ENCODE measurements at places on chromosomes 11 and 22. TPM values are rescaled to one million over a fixed set of nuclear protein-coding genes. Genes with fewer than 3 reads are reported as not detected.

The CHST1 gene
- 4.6 TPM for total RNA-seq

DNA sequence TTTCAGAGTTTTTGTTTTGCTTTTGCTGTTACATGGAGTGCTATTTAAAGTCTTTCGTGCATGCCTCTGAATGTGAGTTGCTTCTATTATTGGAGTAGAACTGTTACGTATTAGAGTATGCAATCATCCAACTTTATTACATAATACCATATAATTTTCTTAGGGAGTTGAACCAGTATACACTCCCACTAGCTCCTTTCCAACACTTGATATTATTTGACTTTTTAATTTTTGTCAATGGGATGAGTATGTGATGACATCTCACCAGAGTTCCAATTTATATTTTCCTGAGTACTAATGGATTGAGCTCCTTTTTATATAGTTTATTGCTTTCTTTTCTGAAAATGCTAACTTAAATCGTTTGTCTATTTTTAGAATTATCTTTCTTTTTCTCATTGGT lies 90.9 kb downstream of the GRAMD1B start:
- no peaks in the 10 kb centered on the region for H3K4me1 ChIP-seq
- H3K36me3 ChIP-seq, result no peaks in the 10 kb centered on the region
- no peak overlapping the region for H3K4me3 ChIP-seq
- H3K27me3 ChIP-seq, result peaks cover 24% of the 10 kb centered on the region
- DNase-seq, result no peak
- H3K27ac ChIP-seq, result no peak overlapping the region

The CSTPP1 gene
- 32.8 TPM for total RNA-seq

The CCDC87 gene
- 0.50 TPM for total RNA-seq

DNA sequence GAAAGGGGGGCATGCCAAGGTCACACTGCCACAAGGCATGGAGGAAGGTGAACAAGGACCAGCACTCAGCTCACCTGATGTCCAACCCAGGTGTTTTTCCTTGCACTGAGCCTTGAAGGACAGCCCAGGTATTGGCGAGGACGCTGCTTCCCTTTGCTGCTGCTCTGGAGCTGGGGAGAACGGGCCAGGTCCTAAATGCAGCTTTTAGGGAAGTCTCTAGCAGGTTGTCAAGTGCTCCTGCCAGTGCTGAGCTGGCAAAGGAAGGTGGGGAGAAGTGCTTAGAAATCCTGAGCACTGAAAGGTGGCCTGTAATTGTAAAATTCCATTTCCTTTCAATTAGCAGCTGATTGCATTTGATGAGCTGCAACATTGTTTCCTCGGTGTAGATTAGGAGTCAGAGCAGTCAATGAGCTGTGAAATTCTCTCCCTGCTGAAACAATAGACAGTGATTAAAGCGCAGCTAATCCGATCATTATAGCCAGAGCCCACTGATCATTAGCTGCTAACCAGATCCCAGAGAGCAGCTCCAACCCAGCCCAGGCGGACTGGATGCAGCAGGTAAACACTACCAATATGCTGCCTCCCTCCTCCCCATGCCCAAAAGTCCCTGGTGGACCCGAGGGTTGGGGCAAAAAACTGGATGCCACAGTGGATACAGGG lies 507.6 kb downstream of the INSC start:
- no peaks in the 10 kb centered on the region for H3K36me3 ChIP-seq
- H3K27me3 ChIP-seq, result no peaks in the 10 kb centered on the region
- H3K4me1 ChIP-seq, result no peaks in the 10 kb centered on the region
- DNase-seq, result no peak
- H3K27ac ChIP-seq, result no peak overlapping the region

Measured in lower lobe of right lung (tissue), 2 donors.